ENCODE measurements at places on chromosomes 4 and X. TPM values are rescaled to one million over a fixed set of nuclear protein-coding genes. Genes with fewer than 3 reads are reported as not detected.

DNA sequence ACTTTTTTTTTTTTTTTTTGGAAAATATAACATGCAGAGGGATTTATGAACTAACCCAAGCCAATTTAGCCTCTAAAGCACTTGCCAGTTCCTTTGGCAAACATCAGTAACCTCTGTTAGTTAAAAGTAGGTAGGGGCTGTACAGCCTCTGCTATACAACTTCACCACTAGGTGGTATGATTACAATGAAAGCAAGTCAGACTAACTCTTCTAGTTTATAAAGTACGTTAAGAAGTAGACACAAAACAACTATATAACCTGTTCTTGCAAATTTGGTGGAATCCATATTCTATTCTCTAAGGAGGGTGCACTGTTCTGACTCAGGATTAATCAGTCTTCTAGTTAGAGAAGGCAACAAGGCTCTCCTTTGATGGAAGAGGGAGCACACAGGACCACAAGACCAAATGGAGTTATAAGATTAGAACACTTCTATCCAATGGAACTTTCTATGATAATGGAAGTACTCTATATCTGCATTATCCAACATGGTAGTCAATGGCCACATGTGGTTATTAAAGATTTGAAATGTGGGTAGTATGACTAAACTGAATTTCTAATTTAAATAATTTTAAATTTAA lies 12.8 kb downstream of the AIMP1 start:
- H3K27me3 ChIP-seq, result no peaks in the 10 kb centered on the region
- peaks cover 9% of the 10 kb centered on the region for H3K36me3 ChIP-seq
- no peak overlapping the region for H3K27ac ChIP-seq

- no peak overlapping the region for H3K4me3 ChIP-seq
- no peak overlapping the region for H3K27ac ChIP-seq
- no peaks in the 10 kb centered on the region for H3K36me3 ChIP-seq
- no peak for DNase-seq
Measured at GRCh38 chrX:104288961-104289360, 34.2 kb upstream of the ESX1 start.

- H3K4me1 ChIP-seq, result no peaks in the 10 kb centered on the region
- H3K27me3 ChIP-seq, result no peaks in the 10 kb centered on the region
- no peak overlapping the region for H3K27ac ChIP-seq
- no peak overlapping the region for H3K4me3 ChIP-seq
- no peaks in the 10 kb centered on the region for H3K36me3 ChIP-seq
Measured at GRCh38 chrX:113384628-113385027, 544.0 kb upstream of the AMOT start.

DNA sequence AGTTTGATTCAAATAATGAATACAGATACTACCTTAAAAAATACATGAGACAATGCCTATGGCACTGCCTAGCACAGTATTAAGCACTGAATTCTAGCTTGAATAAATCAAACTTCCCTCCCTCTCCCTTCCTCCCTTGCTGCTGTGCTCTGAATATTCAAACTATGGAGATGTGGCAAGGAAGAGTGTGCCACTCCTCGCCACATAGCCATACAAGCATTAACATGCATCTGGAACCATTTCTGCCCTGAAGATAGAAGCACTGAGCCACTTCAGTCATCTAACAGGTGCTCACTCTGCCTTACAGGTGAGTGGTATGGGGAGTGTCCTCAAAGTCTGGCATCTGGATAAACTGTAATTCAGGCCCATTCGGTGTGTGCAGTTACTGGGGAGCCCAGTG lies 276.9 kb downstream of the ARHGAP24 start:
- H3K27me3 ChIP-seq, result no peaks in the 10 kb centered on the region
- no peak overlapping the region for H3K27ac ChIP-seq
- H3K36me3 ChIP-seq, result no peaks in the 10 kb centered on the region
- DNase-seq, result no peak

DNA sequence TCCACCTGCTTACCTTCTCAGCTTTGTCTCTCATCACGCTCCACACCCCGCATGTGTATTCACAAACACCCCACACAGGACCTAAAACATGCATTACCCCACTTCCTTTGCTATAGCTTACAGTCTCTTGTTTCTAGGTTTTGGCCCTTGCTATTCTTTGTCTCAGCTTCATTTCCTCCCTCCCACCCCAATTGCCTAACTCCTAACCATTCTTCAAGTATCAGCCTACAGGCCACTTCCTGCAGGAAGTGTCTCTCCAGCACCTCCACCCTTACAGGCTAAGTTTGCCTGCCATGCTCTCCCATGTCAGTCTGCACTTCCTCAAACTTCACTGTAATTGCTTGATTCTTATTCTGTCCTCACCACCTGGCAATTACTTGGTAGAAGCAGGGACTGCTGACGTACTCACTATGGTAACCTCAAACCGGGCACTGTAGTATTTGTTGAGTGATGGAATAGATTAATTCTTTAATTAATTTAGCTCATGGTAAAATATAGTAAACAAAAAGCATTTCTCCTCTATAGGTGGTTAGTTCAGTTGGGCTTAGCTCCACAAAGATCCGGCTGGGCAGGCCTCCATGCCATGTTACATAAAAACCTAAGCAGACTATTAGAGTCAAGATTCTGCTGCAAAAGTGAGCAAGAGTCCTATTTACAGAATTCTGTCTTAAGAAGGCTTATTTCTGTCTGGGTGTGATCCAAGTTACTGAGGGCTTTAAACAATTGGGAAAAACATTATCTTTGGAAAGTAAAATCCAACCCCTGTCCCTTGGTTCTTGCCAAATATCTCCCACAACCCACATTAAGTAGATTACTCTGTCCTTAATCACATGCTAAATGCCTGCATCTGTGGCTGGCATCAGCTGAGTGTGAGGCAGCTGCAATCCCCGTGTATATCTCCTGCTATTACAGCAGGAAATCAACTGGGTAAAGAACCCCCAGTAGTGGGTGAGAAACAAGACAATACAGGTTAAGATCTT lies 124.7 kb upstream of the CPEB2 start:
- no peaks in the 10 kb centered on the region for H3K27me3 ChIP-seq
- no peak overlapping the region for H3K27ac ChIP-seq
- no peak for DNase-seq

- H3K36me3 ChIP-seq, result no peaks in the 10 kb centered on the region
- H3K4me1 ChIP-seq, result peaks cover 2% of the 10 kb centered on the region
- no peak for DNase-seq
- H3K27me3 ChIP-seq, result no peaks in the 10 kb centered on the region
Measured at GRCh38 chr4:25182937-25183336, 22.7 kb upstream of the SEPSECS start.

DNA sequence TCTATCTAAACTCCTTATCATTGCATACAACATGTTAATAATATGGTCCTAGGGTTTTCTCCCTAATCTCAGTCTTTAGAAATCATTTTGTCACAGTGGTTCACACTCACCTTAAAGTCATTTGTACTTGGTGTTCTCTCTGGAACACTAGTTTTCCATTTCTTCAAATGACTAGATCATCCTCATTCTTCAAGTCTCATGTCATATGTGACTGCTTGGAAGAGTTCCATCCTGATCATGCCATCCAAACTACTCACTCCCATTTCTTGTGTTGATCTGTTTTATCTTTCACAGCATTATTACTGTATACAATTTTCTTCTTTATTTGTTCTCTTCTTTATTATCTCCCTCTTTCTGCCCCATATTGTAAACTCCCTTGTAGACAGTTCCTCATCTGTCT lies 66.5 kb downstream of the HTR2C start:
- no peak overlapping the region for H3K4me3 ChIP-seq
- DNase-seq, result no peak
- no peak overlapping the region for H3K27ac ChIP-seq

- H3K27ac ChIP-seq, result no peak overlapping the region
- DNase-seq, result no peak
- H3K27me3 ChIP-seq, result no peaks in the 10 kb centered on the region
- H3K36me3 ChIP-seq, result no peaks in the 10 kb centered on the region
Measured at GRCh38 chr4:124181039-124181438, 531.5 kb downstream of the ANKRD50 start.

DNA sequence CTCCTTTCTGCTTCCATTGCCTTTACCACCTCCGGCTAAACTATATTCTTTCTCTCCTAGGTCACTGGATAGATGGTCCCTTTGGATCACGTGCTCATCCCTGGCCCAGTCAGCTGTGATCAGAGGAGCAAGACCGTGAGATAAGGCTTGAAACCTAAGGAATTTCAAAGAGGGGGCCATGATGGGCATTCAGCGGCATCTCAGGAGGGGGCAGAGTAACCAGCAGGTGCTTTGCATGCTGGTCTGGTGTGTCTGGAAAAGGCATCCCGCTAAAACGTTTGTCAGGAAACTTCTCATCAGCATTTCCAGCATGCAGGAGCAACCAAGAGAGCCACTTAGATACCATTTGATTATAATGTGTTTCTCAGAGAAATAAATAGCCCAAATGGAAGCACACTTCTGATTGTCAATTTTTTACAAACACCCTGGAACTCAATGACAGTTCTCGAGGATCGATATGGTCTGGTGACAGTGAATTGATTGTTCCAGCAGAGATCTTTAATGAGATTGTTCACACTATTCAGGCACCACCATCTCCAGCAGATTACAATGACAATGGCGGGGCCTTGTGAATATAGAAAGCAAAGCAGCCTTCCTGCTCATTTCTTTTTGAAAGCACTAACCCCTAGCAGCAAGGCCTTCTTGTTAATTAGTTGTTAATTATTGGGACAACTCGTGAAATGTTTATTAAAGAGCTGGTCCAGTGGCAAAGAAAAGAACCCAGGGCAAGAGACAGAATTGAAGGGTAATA lies 327.1 kb downstream of the PTTG2 start:
- H3K4me1 ChIP-seq, result no peaks in the 10 kb centered on the region
- H3K27me3 ChIP-seq, result no peaks in the 10 kb centered on the region
- H3K4me3 ChIP-seq, result no peak overlapping the region
- no peak for DNase-seq

- H3K4me3 ChIP-seq, result no peak overlapping the region
- no peaks in the 10 kb centered on the region for H3K4me1 ChIP-seq
- H3K27me3 ChIP-seq, result no peaks in the 10 kb centered on the region
- no peaks in the 10 kb centered on the region for H3K36me3 ChIP-seq
- H3K27ac ChIP-seq, result no peak overlapping the region
Measured at GRCh38 chrX:15215366-15215765, 54.5 kb downstream of the ASB9 start.

DNA sequence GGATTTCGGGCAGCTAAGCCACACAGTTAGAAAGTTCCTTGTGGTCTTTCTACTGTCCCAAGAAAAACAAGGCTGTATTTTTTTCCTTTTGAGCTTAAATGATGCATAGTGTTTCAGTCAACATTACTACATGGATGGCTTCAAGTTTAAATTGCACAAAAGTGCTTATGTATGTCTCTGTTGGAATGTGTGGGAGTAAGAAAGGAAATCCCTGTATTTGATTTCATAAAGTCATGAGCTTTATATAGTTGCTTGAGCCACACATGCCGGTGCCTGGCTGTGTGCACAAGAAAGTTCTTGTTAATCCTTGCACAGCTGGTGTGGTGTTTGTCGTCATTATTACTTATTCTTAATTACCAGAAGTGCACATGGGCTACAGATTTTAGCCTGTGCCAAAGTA lies 262.2 kb downstream of the ARHGAP10 start:
- H3K27ac ChIP-seq, result no peak overlapping the region
- H3K4me1 ChIP-seq, result no peaks in the 10 kb centered on the region
- H3K27me3 ChIP-seq, result no peaks in the 10 kb centered on the region
- peaks cover 3% of the 10 kb centered on the region for H3K36me3 ChIP-seq

Gene TRIM60
- not detected for polyA plus RNA-seq

Gene TLR10
- 0.52 TPM for polyA plus RNA-seq

Gene ANXA10
- 1.1 TPM for polyA plus RNA-seq

Gene DCAF4L1
- polyA plus RNA-seq, result not detected

Gene ASMT
- polyA plus RNA-seq, result 0.04 TPM

Gene SULT1E1
- 151 TPM for polyA plus RNA-seq
